ENCODE measurements at places on chromosomes 5 and 9.

DNA sequence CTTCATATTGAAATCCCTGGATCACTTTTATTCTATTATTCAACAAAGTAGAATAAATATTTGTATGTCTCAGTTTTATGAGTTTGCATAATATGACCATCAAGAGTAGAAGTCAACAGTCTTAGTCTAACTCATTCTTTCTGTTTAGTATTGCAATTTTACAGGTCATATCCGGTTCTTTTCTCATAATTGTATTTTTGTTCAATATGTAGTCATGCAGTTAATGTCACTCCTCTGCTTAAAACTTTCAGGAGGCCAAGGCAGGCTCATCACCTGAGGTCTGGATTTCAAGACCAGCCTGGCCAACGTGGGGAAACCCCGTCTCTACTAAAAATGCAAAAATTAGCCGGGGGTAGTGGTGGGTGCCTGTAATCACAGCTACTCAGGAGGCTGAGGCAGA, 148.4 kb upstream of the TRPM3 start:
- no peak for DNase-seq

GRCh38 chr5:37835380-37835973, 4.4 kb downstream of the GDNF start:
- DNase-seq: no peak

- peak; percentile 89 for DNase-seq
These were observed at the start of gene SYNPO for GRCh38 chr5:150640311-150641005. Gene SYNPO, plus strand, starts transcription at chr5:150640660. Its CDS starts 7,616 bp downstream, at chr5:150648276.

DNA sequence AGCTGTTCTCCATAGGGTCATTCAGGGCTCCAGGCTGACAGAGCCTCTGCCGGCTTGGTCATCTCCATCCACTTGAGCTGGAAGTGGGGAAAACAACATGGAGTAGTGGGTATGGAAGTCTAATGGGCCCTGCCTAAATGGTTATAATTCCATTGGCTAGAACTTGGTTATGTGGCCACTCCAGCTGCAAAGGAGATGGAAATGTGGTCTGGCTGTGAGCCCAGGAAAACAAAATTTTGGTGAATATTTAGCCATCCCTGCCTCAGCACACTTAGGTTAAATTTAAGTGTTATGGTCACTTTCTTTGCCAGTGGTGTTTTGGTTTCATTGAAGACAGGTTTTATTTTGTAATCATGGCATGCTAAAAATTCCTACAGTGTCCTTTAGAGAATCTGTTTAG, 112.3 kb downstream of the SMARCA2 start:
- DNase-seq: peak; percentile 61

DNA sequence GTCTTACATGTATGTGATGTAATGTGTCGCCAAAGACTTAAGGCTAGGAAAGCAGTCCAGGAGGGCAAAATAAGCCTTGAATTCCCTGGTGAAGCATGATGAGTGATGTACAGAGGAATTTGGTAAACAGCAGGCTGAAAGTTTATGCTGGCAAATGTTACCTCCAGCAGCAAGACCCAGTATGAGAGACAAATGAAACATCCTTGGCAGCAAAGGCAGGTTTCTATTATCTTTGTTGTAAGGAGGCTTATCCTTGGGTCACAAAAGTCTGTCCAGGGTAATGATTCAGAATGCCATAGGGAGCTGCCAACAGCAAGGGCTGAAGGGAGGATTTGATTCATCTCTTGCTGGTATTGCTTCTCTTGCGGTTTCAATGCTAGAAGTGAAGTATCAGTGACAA, 75.9 kb upstream of the HTR4 start:
- no peak for DNase-seq

DNA sequence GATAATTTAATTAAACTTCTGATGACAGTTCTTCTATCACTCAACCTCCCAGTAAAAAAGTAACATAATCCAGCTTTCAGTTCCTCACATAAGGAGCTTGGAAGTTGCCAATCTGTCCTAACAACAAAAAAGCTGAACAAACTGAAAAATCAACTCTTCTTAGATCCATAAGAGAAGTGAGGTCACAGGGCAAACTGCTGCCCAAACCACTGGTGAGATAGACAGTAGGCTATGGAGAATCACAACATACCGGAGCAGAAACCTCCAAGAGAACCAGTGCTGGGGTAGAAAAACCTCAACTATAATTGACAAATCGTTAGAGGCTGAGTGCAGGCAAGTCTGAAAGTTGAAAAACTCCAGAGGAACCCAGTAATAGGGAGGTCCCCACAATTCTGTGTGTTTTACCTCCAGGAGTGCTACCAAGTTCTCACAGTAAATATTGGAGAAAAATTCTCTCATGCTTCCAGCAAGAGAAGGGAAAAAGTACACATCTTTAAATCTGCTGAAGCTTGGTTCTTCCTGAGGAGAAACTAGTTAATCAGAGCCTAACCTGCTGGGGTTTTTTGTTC, 300.0 kb downstream of the PDE4D start:
- DNase-seq: no peak

DNA sequence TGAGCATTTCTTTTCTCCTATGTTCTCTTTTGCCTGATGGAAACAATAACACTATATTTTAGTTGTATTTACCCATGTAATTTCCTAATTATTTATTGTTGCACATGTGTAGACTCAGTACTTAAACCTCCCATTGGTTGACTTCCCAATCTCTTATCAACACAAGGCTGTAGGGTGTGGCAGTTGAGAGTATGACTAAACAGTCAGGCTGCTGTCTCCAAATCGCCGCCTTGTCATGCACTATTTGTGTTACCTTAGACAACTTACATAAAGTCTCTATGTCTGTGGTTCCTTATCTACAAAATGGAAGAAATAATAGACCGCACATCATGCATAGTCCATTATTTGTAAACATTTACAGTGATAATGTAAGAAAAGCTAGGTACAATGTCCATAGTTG, 68.9 kb upstream of the EFNA5 start:
- no peak for DNase-seq

- no peak for DNase-seq
These were observed 202.5 kb upstream of the SLC27A6 start for GRCh38 chr5:128762661-128763306.

DNA sequence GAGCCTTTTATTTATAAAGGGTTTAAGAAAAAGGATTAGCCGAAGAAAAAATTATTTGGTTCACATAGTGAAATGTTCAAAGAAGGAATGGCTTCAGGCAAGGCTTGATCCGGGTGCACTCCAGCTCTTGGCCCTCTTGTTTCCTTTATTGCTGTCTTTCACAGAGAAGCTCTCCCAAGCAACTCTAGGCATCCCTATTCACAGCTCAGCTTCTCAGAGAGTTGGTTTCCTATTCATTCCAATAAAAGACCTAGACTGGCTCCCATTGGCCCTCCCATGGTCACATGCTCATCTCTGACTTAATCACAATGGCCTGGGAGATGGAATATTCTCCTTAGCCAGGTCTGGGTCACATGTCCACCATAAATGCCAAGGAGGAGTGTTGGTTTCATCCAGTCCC, 9.4 kb upstream of the FGFR4 start:
- no peak for DNase-seq

DNA sequence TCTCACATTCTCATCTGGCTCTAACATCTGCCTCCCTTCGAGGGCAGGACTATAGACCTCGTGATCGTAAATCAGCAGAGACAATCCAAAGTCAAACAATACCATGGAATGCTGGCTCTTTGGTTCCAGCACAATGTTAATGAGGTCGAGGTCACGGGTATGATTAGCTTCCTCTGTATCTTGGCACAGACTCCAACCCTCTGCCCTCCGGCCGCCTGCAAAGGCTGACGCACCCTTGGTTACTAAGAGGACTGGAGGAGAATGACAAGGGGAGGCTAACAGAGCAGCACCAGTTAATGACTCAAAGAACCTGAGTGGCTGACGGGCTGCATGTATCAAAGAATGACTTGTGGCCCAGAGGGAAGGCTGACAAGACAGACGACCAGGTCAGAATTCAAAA, 10.1 kb downstream of the LHFPL2 start:
- peak; percentile 83 for DNase-seq

DNA sequence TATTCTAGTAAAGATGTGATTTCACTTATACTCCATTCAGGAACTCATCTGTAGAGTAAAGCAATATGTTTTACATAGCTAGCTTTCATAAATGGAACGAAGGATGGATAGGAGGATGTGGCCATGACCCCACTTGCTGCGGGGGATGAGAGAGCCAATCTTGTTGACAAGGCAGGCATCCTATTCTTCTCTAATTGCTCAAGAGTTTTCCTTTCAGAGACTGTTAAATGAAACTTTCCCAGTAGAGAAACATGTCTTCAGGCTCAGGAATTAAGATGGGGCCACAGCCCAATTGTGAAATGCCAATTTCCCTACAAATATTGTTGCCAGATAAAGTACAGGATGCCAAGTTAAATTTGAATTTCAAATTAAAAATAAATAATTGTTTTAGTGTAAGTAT, 196.2 kb upstream of the TUT7 start:
- peak; percentile 44 for DNase-seq

All from BJ (cell line).